HuH-7 (cell line): ENCODE measurements at places on chromosomes 1 and 21.

DNA sequence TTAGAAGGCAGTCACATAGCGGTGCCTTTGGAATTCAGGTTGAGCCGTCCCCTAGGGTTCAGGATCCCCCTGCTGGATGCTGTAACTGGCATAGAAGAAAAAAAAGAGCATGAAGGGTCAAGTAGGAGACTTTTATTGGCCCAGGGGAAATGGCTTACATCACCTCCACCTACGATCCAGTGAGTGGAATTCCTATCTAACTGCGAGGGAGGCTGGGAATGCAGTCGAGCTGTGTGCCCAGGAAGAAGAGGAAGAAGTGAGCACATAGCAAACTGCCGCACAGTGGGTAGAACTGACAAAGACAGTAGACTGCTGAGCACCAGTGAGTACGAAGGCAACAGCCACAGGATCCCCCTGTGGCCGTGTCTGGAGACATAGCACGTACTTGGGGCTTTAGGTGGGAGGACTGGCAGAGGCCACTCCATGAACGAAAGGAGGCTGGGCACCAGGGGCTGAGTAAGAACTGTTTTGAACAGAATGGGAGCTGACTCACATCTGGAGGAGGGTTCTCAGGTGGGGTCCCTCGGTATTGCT, 79.2 kb downstream of the RNF220 start:
- DNase-seq, result no peak

GRCh38 chr21:38815060-38815405, 9.3 kb downstream of the ETS2 start:
- no peak for DNase-seq

DNA sequence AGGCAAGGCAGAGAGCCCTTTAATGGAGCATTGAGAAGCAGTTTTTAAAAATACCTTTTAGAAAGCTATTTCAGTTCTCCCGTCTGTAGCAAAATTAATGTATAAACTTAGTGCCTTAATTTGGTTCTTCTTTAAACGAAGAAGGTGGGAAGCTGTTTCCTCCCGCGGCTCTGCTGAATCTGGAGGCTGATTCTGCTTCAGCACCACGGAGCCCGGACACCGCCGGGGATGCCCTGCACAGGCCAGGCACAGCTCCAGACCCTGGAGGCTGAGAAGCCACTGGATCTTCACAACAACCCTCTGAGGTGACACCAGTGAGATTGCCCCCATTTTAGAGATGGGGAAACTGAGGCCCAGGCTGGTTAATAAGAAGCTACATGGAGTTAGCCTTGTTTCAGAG, 175.8 kb upstream of the VAMP3 start:
- DNase-seq, result no peak

DNA sequence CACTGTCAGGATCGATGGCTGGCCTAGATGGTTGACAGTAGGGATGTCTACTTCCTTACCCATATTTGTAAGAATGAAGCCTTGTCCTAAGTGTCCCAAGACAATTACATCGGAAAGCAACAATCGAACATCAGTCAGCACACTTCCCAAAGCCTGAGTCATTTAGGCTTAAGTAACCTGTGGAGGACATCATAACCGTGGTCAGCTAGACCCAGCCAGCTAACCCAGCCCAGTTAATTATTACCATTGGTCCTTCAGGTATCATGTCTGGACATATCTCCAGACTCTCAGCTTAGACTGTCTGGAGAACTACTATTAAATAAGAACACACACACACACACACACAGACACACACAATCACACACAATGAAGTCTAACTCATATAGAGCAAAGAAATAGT, 264.7 kb downstream of the TRABD2B start:
- DNase-seq, result no peak

GRCh38 chr1:6475381-6476133, 9.6 kb upstream of the TNFRSF25 start:
- peak; percentile 98 for DNase-seq

- DNase-seq, result no peak
Measured at GRCh38 chr1:101041300-101041699, 15.7 kb upstream of the DPH5 start.

GRCh38 chr1:75785320-75785982, 605 bp upstream of the RABGGTB start:
- no peak for DNase-seq

GRCh38 chr1:203544485-203544884, 50.5 kb downstream of the OPTC start:
- DNase-seq, result no peak

GRCh38 chr1:223378754-223379153, 14.5 kb upstream of the CCDC185 start:
- no peak for DNase-seq

GRCh38 chr21:39601187-39601928, 11.4 kb upstream of the B3GALT5 start:
- no peak for DNase-seq

DNA sequence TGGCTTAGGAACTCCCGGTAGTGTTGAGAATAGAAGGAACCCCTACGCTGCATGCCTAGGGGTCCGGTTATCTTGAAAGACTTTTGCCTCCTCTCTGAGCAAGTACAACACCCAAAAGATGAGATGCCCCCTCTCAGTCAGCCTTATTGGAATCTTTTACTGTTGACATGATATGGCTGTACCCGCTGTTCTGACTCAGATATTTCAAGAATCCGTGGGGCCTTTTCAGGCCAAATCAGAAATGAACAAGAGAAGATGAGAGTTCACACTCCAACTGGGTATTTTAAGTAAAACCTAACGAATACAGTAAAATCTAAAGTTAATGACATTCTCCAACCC, 164.2 kb downstream of the PPIAL4G start:
- DNase-seq, result no peak

DNA sequence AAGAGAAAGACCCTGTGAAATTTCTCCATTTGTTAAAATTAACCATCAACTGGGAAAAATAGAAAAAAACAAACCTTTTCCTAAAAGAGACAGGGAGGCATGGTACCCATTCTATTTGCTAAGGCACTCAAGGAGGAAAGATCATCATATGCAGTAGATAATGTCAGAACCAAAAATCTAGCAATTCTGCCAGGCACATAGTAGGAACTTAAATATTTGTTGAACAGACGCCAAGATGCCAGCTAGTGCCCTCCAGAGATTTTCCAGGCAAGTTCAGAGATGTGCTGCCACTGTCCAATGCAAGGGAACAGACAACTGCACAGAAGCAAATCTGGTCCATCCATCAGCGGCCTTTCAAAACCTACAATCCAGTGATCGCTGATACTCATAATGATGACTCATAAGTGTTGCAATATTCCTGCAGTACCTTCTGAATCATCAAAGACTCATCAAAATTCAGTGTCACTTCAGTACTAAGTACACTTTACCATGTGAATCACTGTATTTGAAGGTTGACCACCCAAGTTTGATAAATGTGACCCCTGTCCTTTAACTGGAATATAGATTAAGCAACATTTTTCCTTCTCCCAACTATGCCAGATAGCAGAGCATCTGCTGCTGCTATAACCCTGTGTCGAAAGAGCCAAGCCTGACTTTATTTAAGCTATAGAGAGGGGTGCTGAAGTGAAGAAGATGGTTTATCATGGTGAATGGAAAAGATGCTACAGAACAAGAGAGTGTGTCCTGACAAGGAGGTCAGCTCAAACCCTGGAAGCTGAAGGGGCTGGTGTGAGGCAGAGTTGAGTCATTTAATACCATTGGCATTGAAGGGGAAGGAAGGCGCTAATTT, 99.1 kb downstream of the MT1HL1 start:
- no peak for DNase-seq

GRCh38 chr1:66399888-66400529, 133.9 kb upstream of the SGIP1 start:
- no peak for DNase-seq

DNA sequence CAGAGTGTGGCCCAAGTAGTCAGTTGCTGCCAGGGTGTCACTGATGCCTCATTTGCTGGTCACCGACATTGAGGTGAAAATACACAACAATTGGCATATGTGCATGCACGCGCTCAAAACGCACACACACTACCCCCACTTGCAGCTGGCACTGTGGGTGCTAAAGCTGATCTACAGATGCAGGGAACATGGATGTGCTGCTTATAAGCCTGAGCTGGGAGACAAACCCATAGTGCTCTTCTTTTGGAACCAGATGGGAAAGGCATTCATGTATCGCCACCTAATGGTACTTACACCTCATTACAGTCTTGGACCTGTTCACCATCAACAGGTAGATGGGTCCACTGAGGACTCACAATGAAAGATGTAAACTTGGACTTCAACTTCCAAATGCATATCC, 70.3 kb upstream of the CAMK1G start:
- peak; percentile 28 for DNase-seq

GRCh38 chr1:198333744-198334143, 176.9 kb downstream of the NEK7 start:
- DNase-seq, result no peak

DNA sequence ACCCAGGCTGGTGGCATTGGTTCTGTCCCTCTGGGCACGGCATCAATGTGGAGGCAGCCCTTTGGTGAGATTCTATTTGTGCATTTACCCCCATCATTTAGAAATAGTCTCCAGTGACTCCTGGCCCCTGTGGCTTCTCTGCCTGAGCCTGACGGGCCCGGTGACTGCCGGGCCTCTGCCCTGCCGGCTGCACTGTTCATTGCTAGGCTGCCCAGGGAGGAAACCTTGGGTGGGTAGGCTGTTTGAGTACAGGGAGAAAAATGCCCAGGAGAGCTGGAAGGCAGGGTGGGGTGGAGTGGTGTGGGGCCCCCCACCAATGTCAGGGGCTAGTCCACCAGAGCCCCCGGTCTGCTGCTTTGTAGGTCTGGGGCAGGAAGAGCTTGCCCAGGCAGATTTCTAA, 23.4 kb upstream of the EDN2 start:
- DNase-seq, result no peak

- no peak for DNase-seq
Measured at GRCh38 chr1:28927266-28927647, 12.9 kb downstream of the EPB41 start.

- no peak for DNase-seq
Measured at GRCh38 chr1:100536031-100536430, 1.9 kb upstream of the GPR88 start.

GRCh38 chr1:245226203-245226499, 71.4 kb downstream of the KIF26B start:
- DNase-seq, result no peak

DNA sequence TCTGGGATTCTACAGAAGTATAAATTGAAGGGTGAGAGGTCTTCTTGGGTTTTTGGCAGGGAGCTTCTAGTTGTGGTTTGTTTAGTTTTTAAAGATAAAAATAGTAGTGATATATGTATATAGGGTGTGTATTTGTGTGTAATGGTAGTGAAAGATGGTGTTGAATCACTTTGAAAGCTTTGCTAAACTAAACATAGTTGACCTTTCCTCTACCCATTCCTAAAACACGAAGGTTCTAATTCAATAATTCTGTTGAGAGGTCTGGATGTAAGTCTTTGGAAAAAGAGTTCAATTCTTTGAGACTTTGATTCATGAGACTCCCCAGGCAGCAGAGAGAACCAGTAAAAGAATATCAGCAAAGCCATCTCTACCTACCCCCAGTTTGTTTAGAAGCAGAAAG, 247.9 kb upstream of the DUSP10 start:
- no peak for DNase-seq

DNA sequence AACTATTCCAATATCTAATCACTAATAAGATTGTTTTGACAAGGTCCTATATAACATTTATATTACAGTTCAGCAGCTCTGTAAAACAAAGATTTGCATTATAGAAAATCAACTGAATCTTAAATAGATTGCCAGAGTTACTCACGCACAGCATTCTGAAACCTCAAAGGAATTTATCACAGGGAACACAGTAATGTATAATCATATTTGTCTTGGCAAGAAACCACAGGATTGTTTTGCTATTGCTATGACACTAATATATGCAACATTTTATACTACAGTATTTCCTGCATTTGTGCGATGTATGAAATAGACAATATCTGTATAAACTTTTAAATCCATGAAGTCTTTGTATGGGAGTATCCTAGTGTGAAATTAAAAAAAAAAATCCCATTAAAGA, 101.4 kb downstream of the PLPPR5 start:
- no peak for DNase-seq

DNA sequence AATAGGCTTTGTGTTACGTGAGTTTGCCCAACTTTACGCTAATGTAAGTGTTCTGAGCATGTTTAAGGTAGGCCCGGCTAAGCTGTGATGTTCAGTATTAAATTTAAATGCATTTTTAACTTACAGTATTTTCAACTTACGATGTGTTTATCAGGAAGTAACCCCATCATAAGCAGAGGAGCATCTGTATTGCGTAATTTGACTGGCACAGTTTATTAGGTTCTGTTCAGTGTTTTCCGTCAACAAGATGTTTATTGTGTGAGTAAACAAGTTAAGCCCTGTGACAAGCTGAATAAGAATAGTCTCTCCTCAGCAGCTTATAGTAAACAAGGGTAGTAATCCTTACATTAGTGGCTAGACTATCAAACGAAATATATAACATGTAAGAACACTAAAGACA, 27.2 kb upstream of the SHISA4 start:
- no peak for DNase-seq

- peak; percentile 33 for DNase-seq
Measured at GRCh38 chr1:19825298-19825697, 10.2 kb upstream of the RNF186 start.

DNA sequence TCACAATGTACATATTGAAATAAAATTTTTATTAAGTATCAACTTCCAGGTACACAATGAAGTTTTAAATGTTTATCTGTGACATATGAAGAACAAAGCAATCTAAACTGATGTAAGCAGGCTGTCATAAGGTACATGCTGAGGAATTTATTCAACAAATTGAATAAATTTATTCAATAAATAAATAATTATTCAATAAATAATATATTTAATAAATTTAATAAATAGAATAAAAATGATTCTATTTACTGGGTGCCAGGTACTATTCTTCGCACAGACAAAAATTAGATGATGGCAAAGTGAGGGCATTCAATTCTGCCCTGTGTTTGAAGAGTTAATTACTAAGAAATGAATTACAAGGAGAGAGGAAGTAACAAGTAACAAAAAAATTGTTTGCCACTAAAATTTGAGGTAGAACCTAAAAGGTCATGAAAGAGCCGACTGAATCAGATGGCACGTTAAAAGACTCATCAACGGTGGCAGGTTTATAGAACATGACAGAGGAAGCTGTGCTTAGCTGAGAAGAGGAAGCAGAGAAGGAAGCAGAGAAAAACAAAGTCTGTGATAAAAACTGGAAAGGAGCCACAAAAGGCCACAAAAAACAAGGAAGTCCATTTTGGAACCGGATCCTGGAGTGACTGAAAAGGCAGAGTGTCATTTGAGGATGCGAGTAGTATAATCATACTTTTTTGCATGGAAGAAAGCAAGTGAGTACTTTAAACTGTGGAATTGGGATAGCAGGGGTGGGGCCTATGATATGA, 2.2 kb upstream of the USP24 start:
- DNase-seq, result no peak

DNA sequence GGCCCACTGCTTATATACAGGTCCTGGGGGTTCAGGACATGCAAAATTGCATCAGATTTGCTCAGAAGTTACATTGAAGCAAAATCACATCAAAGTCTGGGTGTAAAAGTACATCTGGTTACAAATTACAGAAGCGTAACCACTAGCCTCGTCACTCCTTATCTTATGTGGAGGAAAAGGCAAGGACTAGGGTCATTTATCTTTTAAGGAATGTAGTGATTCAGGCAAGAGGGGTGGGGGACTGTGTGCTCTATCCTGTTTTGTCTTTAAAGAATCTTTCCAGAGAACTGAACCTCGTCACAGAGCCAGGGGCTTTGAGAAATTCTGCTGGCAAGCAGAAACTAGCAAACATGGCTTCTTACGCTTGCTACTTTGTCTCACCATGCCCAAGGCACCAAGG, 61.1 kb upstream of the RAB4A start:
- no peak for DNase-seq

- DNase-seq, result no peak
Measured at GRCh38 chr1:245395680-245396079, 240.9 kb downstream of the KIF26B start.
